WTC11 (cell line): ENCODE measurements at places on chromosomes 1 and 21. TPM values are rescaled to one million over a fixed set of nuclear protein-coding genes. Genes with fewer than 3 reads are reported as not detected.

GRCh38 chr21:26461500-26461899, 111.6 kb downstream of the CYYR1 start:
- no peak overlapping the region for H3K27ac ChIP-seq
- no peak for DNase-seq
- no peak overlapping the region for H3K4me3 ChIP-seq
- H3K36me3 ChIP-seq: no peaks in the 10 kb centered on the region
- H3K27me3 ChIP-seq: no peaks in the 10 kb centered on the region

DNA sequence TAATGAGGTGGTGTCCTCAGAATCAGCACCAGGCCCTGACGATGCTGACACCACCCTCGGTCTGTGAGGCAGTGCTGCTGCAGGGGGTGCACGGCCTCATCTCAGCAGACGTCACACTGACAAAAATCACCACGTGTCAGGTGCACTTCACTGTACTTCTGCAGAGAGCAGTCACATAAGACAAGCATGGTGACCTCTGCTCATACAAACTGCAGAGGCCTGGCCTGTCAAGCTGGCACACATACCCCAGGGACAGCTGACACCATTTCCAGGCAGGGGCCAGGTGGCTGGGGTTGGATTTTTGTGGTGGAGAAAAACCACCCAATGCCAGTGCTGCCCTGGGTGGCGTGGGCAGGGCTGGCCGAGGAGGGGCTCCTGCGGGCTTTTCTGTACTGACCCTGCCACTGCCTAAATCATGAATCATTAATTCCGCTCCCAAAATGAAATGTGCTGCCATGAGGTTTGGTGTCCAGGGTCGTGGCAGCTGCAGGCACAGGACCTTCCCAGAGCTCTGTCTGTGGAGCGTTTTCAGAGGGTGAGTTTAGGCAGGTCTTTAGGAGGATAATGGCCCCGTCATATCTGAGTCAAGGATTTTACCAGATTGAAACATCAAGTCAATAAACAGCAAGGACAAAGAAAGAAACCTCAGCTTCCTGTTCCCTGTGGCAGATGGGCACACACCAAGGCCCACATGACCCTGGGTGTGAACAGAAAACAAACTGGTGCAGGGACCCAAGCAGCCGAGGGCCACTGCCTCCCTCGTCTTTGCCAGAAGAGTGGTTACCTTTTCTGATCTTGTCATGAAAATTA, 33.4 kb upstream of the GPR153 start:
- H3K27me3 ChIP-seq: no peaks in the 10 kb centered on the region
- DNase-seq: no peak
- H3K27ac ChIP-seq: peak overlapping the region; percentile 84
- peaks cover 16% of the 10 kb centered on the region for H3K36me3 ChIP-seq
- no peak overlapping the region for H3K4me3 ChIP-seq
- no peaks in the 10 kb centered on the region for H3K4me1 ChIP-seq

FCRL6 gene
- total RNA-seq: not detected in 3 replicates

ATP6V1G3 gene
- not detected in 3 replicates for total RNA-seq

SPATA21 gene
- 0.07 to 0.41 TPM in 2 of 3 replicates, not detected in the other for total RNA-seq

GRCh38 chr21:32794644-32795079, 23.1 kb upstream of the PAXBP1 start:
- no peak overlapping the region for H3K27ac ChIP-seq
